ENCODE measurements at places on chromosomes 1 and 21. TPM values are rescaled to one million over a fixed set of nuclear protein-coding genes. Genes with fewer than 3 reads are reported as not detected.

The SH2D5 gene
- polyA plus RNA-seq, result 0.15 TPM

The IL6R gene
- polyA plus RNA-seq, result 5.7 TPM

The GNG12 gene
- 61.0 TPM for polyA plus RNA-seq

The LCE2C gene
- polyA plus RNA-seq, result not detected

The FAM177B gene
- 0.57 TPM for polyA plus RNA-seq

The CCDC30 gene
- polyA plus RNA-seq, result 11.4 TPM

The SLC45A1 gene
- 0.57 TPM for polyA plus RNA-seq

The PLPPR4 gene
- 48.0 TPM for polyA plus RNA-seq

The ASPM gene
- 24.2 TPM for polyA plus RNA-seq

The SLC22A15 gene
- 3.2 TPM for polyA plus RNA-seq

The CFHR4 gene
- not detected for polyA plus RNA-seq

The ZSWIM5 gene
- 5.6 TPM for polyA plus RNA-seq

The CAPN8 gene
- polyA plus RNA-seq, result 0.57 TPM

The MATN1 gene
- polyA plus RNA-seq, result 0.44 TPM

The NKAIN1 gene
- 2.9 TPM for polyA plus RNA-seq

The LRRC53 gene
- not detected for polyA plus RNA-seq

DNA sequence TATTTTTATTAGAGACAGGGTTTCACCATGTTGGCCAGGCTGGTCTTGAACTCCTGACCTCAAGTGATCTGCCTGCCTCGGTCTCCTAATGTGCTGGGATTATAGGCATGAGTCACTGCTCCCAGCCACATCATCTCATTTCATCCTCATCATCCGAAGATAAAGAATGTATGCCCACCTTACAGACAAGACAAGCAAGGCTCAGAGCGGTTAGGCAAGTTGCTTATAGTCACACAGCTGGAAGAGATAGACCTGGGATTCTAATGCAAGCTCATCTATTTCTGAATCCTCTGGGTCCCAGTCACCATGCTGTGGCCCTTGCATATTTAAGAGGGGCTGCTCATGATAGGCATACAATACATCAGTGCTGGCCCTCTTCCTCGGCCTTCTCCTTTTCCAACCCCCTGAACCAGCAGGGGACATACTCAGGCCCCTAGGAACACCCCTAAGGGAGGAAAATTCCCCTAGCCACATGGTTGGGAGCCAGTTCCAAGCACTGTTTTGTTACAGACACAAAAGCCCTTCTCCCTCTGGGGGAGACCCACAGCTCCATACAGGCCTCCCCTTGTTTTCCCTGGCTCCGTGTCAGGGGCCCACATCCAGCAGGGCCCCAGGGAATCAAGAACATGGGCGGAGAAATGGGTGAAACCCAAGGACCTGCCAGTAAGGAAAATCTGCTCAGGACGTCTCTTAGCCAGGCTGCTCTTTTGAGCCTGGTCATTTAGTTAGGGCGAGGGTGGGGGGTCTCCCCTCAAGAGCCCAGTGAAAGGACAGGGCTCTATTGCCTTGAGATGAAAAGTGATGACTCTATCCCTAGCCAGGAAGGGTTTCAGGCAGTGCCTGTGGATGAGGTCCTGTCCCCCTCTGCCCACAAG lies 6.9 kb downstream of the CSRP1 start:
- no peaks in the 10 kb centered on the region for H3K27me3 ChIP-seq
- H3K27ac ChIP-seq, result peak overlapping the region; percentile 57
- no peaks in the 10 kb centered on the region for H3K36me3 ChIP-seq

DNA sequence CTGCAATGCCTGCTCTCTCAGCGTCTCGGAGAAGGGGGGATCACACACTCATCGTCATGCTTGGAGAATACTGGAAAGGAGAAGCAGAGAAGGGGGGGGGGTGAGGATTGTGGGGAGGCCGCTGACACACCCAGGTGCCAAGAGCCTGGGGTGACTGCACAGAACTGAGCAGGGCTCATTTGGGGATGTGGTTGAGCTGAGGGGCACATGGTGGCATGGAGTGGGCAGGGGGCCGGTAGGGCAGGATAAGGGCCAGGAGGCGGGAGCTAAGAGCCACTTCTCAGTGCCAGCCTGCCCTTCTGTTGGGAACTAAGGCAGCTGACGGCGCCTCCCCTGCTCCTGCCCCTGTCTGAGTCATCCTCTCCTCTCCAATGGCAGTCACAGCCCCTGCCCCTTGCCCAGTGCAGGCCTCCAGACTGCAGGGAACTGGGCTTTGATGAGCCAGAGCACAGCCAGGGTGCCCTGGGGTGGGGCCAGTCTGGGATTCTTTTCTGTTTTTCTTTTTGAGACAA lies 27.2 kb downstream of the MRPL37 start:
- no peak for DNase-seq
- peaks cover 4% of the 10 kb centered on the region for H3K36me3 ChIP-seq
- H3K4me3 ChIP-seq, result no peak overlapping the region
- no peaks in the 10 kb centered on the region for H3K27me3 ChIP-seq

- no peak overlapping the region for H3K27ac ChIP-seq
- no peaks in the 10 kb centered on the region for H3K4me1 ChIP-seq
- DNase-seq, result no peak
- no peak overlapping the region for H3K4me3 ChIP-seq
These were observed 48.5 kb downstream of the GNG4 start for GRCh38 chr1:235601104-235601503.

- H3K36me3 ChIP-seq, result no peaks in the 10 kb centered on the region
- DNase-seq, result no peak
- H3K4me1 ChIP-seq, result no peaks in the 10 kb centered on the region
- H3K4me3 ChIP-seq, result no peak overlapping the region
These were observed 49.2 kb downstream of the RALGPS2 start for GRCh38 chr1:178774263-178774662.

DNA sequence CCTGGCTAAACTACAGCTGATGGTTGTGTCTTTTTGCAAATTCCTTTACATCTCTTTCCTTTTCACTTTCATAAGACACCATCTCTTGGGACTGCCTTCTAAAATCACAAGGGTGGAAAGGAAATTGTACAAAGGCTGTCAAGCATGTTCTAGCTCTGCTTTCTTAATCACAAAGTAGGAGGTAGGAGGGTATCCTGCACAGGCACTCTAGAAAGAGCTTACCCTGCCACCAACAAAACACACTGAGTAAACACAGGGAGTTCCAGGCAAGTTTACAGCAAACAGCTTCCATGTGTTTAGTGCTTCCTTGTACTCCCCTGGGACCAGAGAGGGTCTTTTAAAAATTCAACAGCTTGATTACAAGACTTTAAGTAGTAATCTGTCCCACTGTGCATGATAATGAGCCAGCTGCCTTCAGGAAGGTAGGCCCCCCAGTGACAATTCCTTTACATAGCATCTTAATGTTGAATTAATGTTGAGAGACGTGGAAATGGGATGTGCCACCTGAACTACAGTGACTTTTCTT lies 2.4 kb downstream of the PLPP3 start:
- peaks cover 3% of the 10 kb centered on the region for H3K27me3 ChIP-seq
- no peaks in the 10 kb centered on the region for H3K36me3 ChIP-seq
- peak overlapping the region; percentile 91 for H3K27ac ChIP-seq
- peaks cover 69% of the 10 kb centered on the region for H3K4me1 ChIP-seq

GRCh38 chr1:32299327-32299726 lies 7.4 kb downstream of the HDAC1 start:
- no peak for DNase-seq
- no peak overlapping the region for H3K27ac ChIP-seq
- H3K27me3 ChIP-seq, result no peaks in the 10 kb centered on the region

DNA sequence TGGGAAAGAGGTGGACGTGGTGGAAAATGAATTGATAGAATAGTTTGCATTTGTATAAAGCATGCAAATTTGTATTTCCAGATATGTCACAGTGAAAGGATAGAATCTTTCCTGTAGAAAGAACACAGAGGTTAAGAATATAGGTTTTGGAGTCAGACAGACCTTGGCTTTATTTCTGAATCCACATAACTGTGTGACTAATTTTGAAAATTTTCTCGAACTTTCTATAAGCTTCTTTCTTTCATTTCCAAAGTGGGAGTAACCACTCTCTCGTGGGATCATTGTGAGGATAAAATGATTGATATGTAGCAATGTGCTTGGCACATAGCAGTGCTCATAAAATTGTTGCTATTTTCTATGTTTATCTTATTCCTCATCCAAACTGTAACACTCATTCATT lies 108.8 kb downstream of the DISC1 start:
- H3K27ac ChIP-seq, result no peak overlapping the region
- no peak for DNase-seq
- H3K4me1 ChIP-seq, result no peaks in the 10 kb centered on the region
- H3K36me3 ChIP-seq, result no peaks in the 10 kb centered on the region

DNA sequence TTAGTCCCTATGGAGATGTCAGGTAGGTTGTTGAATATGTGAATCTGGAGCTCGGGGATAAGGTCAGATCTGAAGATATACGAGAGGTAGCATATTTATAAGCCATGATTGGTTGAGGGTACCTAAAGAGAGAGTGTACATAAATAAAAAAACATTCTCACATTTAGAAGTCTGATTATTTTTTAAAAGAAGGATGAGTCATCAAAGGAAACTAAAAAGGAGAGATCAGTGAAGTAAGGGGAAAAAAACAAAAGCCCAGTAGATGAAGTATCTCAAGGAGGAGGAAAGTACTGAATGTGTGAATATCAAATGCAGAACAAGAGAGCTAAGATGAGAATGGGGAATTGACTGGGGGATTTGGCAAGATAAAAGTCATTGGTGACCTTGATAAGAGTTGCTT lies 15.7 kb upstream of the ANGPTL1 start:
- H3K27ac ChIP-seq, result no peak overlapping the region
- H3K27me3 ChIP-seq, result no peaks in the 10 kb centered on the region
- DNase-seq, result no peak
- peaks cover 5% of the 10 kb centered on the region for H3K36me3 ChIP-seq

DNA sequence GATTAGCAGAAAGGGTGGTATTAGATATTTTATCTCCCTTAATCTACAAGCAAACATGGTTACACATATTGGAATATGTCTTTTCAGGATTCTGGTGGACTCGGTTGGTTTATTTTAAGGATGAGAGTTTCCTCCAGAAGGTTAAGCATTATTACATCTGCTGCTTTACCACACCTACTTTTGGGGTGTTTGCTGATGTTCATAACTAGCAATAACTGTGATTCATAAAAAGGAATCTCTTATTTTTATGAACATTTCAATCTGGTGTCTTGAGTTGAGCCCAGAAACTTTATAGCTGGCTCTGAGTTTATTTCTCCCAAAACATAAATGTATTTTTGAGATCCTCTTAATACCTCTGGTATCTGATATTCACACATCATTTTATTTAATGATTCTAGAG lies 82.7 kb downstream of the LRRC8D start:
- no peak overlapping the region for H3K27ac ChIP-seq
- no peak overlapping the region for H3K4me3 ChIP-seq
- no peaks in the 10 kb centered on the region for H3K36me3 ChIP-seq
- H3K27me3 ChIP-seq, result no peaks in the 10 kb centered on the region
- H3K4me1 ChIP-seq, result peaks cover 31% of the 10 kb centered on the region

DNA sequence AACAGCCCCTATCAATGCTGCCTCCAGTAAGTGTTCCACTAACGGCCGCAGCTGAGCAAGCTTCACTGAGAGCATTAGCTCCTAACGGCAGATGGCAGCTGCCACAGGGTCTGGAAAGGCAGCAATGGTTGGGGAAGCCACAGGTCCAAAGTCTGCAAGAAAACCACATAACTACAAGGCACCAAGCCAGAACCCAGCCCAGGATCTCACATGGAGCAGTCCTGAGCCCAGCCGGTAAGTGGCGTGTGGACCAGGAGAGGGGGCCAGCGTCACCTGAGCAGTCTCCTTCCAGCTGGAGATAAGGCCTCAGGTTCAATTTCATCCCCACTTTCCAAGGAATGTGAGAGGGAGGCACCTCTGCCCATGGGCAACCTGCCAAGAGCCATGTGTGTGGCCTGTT lies 13.2 kb downstream of the SYT2 start:
- H3K4me3 ChIP-seq, result no peak overlapping the region

- H3K27me3 ChIP-seq, result no peaks in the 10 kb centered on the region
- peaks cover 30% of the 10 kb centered on the region for H3K4me1 ChIP-seq
- no peak for DNase-seq
- no peaks in the 10 kb centered on the region for H3K36me3 ChIP-seq
These were observed 3.9 kb downstream of the SEMA6C start for GRCh38 chr1:151142411-151143056.

GRCh38 chr1:70048336-70049094 lies 156.9 kb downstream of the LRRC40 start:
- no peaks in the 10 kb centered on the region for H3K27me3 ChIP-seq
- no peak overlapping the region for H3K27ac ChIP-seq
- no peak overlapping the region for H3K4me3 ChIP-seq

GRCh38 chr1:43550598-43551246 lies 20.0 kb downstream of the PTPRF start:
- H3K4me1 ChIP-seq, result peaks cover 22% of the 10 kb centered on the region
- H3K36me3 ChIP-seq, result peaks cover 8% of the 10 kb centered on the region
- DNase-seq, result no peak
- no peaks in the 10 kb centered on the region for H3K27me3 ChIP-seq

DNA sequence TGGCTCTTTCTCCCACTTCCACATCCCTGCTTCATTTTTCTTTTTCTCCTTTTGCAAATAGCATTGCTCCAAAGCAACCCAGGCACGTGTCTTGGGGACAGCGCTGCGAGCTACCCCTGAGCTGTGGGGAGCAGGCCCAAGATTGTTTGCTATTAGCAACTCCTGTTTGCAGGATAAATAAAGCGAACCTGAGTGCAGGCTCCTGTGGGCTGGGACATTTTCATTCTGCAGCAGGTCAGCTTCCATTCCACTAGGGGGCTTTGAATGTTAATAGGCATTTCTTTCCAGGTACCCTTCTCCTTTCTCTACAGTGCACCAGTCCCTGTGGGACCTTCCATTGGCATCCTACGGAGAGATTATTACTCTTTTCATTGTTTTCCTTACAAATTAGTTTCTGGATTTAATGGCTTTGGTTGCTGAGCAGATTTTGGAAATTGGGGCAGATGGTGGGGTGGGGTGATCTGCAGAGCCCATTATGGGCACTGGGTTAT lies 54.0 kb downstream of the OLFML3 start:
- no peaks in the 10 kb centered on the region for H3K36me3 ChIP-seq
- no peak overlapping the region for H3K4me3 ChIP-seq
- H3K27ac ChIP-seq, result no peak overlapping the region
- no peaks in the 10 kb centered on the region for H3K4me1 ChIP-seq
- no peak for DNase-seq
- H3K27me3 ChIP-seq, result no peaks in the 10 kb centered on the region

- no peaks in the 10 kb centered on the region for H3K36me3 ChIP-seq
- H3K4me3 ChIP-seq, result no peak overlapping the region
- no peak overlapping the region for H3K27ac ChIP-seq
- peaks cover 42% of the 10 kb centered on the region for H3K27me3 ChIP-seq
- DNase-seq, result no peak
These were observed 76.6 kb downstream of the DMRTA2 start for GRCh38 chr1:50346621-50347020.

All from left lung (tissue), 14 donors.